CD8-positive, alpha-beta memory T cell (primary cell): ENCODE measurements at places on chromosomes 4 and X.

DNA sequence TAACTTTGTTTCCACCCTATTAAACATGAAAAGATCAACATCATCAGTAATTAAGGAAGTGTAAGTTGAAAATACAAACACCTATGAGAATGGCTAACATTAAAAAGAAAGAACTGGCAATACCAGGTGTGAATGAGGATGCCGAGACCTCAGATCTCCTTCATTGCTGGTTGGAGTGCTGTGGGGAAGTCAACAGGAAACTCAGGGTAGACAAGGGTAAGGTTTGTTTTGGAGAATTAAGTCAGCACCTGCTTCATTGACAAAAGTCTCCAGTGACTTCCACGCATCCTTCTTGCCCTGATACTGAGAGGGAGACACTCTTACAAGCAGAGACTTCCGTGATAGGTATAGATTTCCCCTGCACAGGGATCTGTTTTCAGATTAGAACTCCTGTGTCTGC is 106.1 kb downstream of the IRF2 start:
- H3K4me3 ChIP-seq, result no peak overlapping the region
- H3K27me3 ChIP-seq, result no peaks in the 10 kb centered on the region
- no peaks in the 10 kb centered on the region for H3K4me1 ChIP-seq
- no peaks in the 10 kb centered on the region for H3K36me3 ChIP-seq
- DNase-seq, result no peak
- no peak overlapping the region for H3K27ac ChIP-seq

DNA sequence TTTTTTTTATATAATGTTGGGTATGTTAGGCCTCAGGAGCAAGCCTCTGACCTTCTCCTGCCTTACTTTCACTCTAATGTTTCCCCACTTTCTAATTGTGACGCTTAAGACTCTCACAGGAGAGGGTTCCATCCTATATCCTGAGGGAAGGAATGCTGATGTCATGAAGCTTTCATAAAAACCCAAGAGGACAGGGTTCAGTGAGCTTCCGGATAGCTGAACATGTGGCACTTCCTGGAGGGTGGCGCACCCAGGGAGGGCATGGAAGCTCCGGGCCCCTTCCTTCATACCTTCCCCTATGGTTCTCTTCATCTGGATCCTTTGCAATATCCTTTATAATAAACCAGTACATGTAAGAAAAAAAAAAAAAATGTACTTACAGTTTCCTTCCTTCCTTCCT is 48.0 kb upstream of the TMPRSS11E start:
- DNase-seq, result no peak
- no peaks in the 10 kb centered on the region for H3K4me1 ChIP-seq
- no peaks in the 10 kb centered on the region for H3K27me3 ChIP-seq
- H3K27ac ChIP-seq, result no peak overlapping the region
- no peak overlapping the region for H3K4me3 ChIP-seq

GRCh38 chr4:165439344-165439743 is 60.5 kb downstream of the CPE start:
- H3K4me1 ChIP-seq, result no peaks in the 10 kb centered on the region
- H3K36me3 ChIP-seq, result no peaks in the 10 kb centered on the region

- H3K27me3 ChIP-seq, result no peaks in the 10 kb centered on the region
- no peaks in the 10 kb centered on the region for H3K4me1 ChIP-seq
- H3K4me3 ChIP-seq, result no peak overlapping the region
- no peak overlapping the region for H3K27ac ChIP-seq
- no peak for DNase-seq
- peaks cover 4% of the 10 kb centered on the region for H3K36me3 ChIP-seq
These were observed 28.2 kb downstream of the CHIC2 start for GRCh38 chr4:54036184-54036583.

GRCh38 chr4:1406394-1406980 is at the start of gene NKX1-1:
TSS of gene NKX1-1 (minus strand) at chr4:1406442. CDS start at chr4:1406442, 0 bp downstream.
- H3K36me3 ChIP-seq, result no peaks in the 10 kb centered on the region
- H3K27ac ChIP-seq, result no peak within 1 kb of the TSS
- H3K4me1 ChIP-seq, result no peaks in the 10 kb centered on the region
- no peak within 1 kb of the TSS for H3K4me3 ChIP-seq
- no peak for DNase-seq
- H3K27me3 ChIP-seq, result peaks cover 17% of the 10 kb centered on the region

DNA sequence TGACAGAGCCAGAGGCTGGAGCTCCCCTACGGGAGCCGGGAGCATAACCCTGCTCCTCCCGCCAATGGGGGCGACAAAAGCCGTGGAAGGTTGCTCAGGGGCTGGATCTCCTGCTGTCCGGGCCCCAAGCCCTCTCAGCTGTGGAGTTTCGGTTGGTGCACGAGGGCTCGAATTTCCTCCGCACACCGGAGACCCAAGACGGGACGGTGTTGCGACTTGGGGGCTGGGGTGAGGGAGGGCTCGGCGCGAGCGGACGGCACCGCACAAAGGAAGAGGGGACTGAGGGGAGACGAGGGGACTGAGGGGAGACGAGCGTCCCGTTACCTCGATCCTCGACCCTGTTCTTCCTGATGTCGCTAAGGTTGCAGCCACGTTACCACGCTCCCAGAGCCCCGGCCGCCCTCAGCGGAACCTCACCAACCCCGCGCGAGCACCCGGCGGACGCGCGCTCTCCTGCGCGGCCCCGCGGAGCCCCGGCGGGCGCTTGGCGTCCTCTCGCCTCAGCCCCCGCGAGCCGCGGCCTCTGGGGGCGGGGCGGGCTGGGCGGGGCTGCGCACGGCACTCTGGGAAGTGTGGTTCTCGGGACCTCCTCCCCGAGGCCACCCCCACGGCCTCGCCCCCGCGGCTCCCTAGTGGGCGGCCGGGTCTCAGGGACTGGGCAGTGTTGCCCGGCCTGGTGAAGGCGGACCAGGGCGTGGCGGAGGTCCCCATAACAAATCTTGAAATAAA is at the start of gene KLHL8:
KLHL8 (minus strand) TSS at position 525 of the 729 bp plus-strand sequence. CDS start 25,079 bp downstream, outside the sequence.
- peak within 1 kb of the TSS; percentile 99 for H3K4me3 ChIP-seq
- H3K27ac ChIP-seq, result peak within 1 kb of the TSS; percentile 90
- DNase-seq, result peak; percentile 82
- no peaks in the 10 kb centered on the region for H3K36me3 ChIP-seq
- H3K27me3 ChIP-seq, result no peaks in the 10 kb centered on the region
- peaks cover 13% of the 10 kb centered on the region for H3K4me1 ChIP-seq

- H3K27me3 ChIP-seq, result peaks cover 49% of the 10 kb centered on the region
- no peak for DNase-seq
- H3K36me3 ChIP-seq, result no peaks in the 10 kb centered on the region
- no peak overlapping the region for H3K4me3 ChIP-seq
These were observed 23.3 kb downstream of the HAND2 start for GRCh38 chr4:173506597-173507211.

- no peaks in the 10 kb centered on the region for H3K27me3 ChIP-seq
- H3K4me1 ChIP-seq, result no peaks in the 10 kb centered on the region
- no peaks in the 10 kb centered on the region for H3K36me3 ChIP-seq
- H3K4me3 ChIP-seq, result no peak overlapping the region
- no peak for DNase-seq
- peak overlapping the region; percentile 61 for H3K27ac ChIP-seq
These were observed 242.7 kb upstream of the NWD2 start for GRCh38 chr4:37001688-37002436.

GRCh38 chr4:5895287-5895686 is 2.4 kb upstream of the CRMP1 start:
- no peaks in the 10 kb centered on the region for H3K36me3 ChIP-seq
- no peak overlapping the region for H3K4me3 ChIP-seq
- no peak overlapping the region for H3K27ac ChIP-seq
- no peak for DNase-seq

- no peaks in the 10 kb centered on the region for H3K27me3 ChIP-seq
- no peaks in the 10 kb centered on the region for H3K4me1 ChIP-seq
- no peak for DNase-seq
- no peak within 1 kb of the TSS for H3K4me3 ChIP-seq
These were observed at the start of gene PNMA6E for GRCh38 chrX:153401133-153401764. TSS of gene PNMA6E (minus strand) at chrX:153401350. CDS start at chrX:153398849, 2,501 bp downstream.

DNA sequence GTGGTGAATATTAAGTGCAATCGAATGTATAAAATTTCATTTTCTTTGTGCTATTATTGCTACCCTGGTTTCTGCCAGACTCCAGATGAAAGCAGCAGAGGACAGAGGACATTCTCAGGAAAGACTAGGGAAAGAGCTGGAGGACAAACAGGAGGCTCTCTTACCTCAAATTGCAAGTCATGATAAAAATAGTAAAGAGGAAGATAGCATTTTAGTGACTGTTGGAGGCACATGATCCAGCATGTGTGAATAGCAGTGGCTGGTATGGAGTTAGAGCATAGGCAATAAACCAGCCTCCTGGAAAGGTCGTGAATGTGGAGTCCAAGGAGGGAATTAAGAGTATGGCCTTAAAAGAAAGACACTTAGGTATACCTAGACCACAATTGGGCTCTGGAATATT is 1040.0 kb downstream of the STPG2 start:
- H3K4me1 ChIP-seq, result no peaks in the 10 kb centered on the region
- no peaks in the 10 kb centered on the region for H3K27me3 ChIP-seq
- H3K36me3 ChIP-seq, result no peaks in the 10 kb centered on the region
- H3K4me3 ChIP-seq, result no peak overlapping the region
- no peak for DNase-seq

DNA sequence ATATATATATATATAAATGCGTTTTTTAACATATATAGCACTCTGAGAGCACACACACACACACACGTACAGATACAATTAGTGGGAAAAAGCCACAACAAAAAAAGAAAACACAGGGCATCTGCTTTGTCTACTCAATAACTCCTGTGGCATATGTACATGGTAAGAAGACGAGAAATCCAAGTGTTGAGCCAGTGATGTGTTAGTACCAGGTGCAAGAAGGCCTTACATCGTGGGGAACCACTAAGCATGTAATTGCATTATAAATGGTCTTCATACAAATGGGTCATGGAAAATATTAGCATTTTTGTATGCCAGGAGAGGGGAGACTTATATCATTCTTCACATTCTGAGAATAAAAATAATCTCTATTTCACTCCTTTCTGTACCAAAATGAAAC is 62.7 kb upstream of the FAM47B start:
- no peaks in the 10 kb centered on the region for H3K36me3 ChIP-seq
- no peak overlapping the region for H3K4me3 ChIP-seq
- no peak for DNase-seq
- no peaks in the 10 kb centered on the region for H3K4me1 ChIP-seq

DNA sequence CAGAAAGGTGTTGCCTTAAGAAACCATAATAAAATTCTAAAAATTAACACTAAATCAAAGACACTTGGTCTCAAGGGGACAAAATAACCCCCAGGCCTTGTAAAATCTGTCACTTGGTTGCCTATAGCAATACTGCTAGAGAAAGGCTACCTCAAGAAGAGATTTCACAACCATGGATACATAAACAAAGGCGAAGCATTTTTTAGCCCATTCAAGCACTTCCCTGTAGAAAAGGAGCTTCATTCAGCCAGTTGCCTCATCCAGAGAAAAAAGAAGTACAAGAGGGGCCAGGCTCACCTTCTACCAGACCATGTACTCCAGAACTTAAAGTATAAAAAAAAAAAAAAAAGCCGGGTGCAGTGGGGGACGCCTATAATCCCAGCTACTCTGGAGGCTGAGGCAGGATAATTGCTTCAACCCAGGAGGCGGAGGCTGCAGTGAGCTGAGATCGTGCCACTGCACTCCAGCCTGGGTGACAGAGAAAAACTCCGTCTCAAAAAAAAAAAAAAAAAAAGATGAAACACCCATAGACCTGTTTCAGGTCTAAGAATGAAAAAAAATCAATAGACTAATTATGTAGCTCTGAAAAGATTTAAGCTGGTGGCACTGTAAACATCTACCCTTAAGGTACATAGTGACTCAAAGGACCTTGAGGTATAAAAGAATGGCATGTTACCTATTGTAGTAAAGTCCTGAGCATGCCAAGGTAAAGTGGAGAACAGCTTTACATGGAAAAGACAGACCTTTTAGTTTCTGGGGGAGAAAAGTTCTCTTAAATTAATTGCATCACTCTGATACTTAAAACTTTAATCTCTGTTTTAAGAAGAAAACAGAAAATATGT is 18.0 kb downstream of the RUFY3 start:
- no peak overlapping the region for H3K27ac ChIP-seq
- no peaks in the 10 kb centered on the region for H3K27me3 ChIP-seq
- DNase-seq, result no peak
- no peak overlapping the region for H3K4me3 ChIP-seq
- H3K36me3 ChIP-seq, result no peaks in the 10 kb centered on the region
- peaks cover 34% of the 10 kb centered on the region for H3K4me1 ChIP-seq

DNA sequence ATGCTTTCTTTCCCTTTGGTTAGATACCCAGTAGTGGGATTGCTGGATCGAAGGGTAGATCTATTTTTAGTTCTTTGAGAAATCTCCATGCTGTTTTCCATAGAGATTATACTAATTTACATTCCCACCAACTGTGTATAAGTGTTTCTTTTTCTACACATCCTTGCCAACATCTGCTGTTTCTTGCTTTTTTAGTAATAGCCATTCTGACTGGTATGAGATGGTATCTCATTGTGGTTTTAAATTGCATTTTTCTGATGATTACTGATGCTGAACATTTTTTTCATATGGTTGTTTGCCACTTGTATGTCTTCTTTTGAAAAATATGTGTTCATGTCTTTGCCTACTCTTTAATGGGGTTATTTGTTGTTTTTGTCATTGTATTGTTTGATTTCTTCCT is 6.6 kb upstream of the AGA start:
- H3K27ac ChIP-seq, result no peak overlapping the region
- no peaks in the 10 kb centered on the region for H3K4me1 ChIP-seq
- no peak overlapping the region for H3K4me3 ChIP-seq
- no peaks in the 10 kb centered on the region for H3K27me3 ChIP-seq
- DNase-seq, result no peak

GRCh38 chr4:139915037-139915436 is 238.9 kb downstream of the MAML3 start:
- no peaks in the 10 kb centered on the region for H3K27me3 ChIP-seq
- DNase-seq, result no peak
- no peaks in the 10 kb centered on the region for H3K36me3 ChIP-seq
- H3K4me3 ChIP-seq, result no peak overlapping the region
- H3K4me1 ChIP-seq, result no peaks in the 10 kb centered on the region

GRCh38 chrX:47497271-47497888 is 14.4 kb upstream of the ZNF41 start:
- no peaks in the 10 kb centered on the region for H3K27me3 ChIP-seq
- no peaks in the 10 kb centered on the region for H3K4me1 ChIP-seq
- no peak overlapping the region for H3K27ac ChIP-seq
- no peak overlapping the region for H3K4me3 ChIP-seq

DNA sequence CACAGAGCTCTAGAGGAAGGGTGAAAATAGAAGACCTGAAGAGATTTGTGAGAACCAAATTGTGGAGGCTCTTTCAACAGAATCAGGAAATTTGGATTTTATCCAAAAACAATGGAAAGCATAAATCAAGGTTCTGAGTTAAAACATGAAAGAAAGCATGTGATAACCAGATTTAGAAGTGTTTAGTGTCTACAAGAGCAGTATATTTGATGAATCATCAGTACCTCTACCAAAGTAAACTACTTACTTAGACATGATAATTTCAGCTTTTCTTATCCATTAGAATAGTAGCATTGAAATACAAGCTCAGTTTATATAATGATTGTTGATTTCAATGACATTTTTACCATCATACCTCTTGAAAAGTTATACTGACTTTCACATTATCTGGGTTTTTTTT is 25.9 kb upstream of the INTU start:
- no peaks in the 10 kb centered on the region for H3K4me1 ChIP-seq
- no peak for DNase-seq
- H3K27me3 ChIP-seq, result no peaks in the 10 kb centered on the region
- no peak overlapping the region for H3K27ac ChIP-seq
- no peak overlapping the region for H3K4me3 ChIP-seq
- no peaks in the 10 kb centered on the region for H3K36me3 ChIP-seq

GRCh38 chrX:151962034-151962433 is 12.4 kb downstream of the GABRE start:
- no peak for DNase-seq
- H3K27ac ChIP-seq, result no peak overlapping the region
- H3K4me3 ChIP-seq, result no peak overlapping the region
- no peaks in the 10 kb centered on the region for H3K27me3 ChIP-seq
- no peaks in the 10 kb centered on the region for H3K36me3 ChIP-seq

- no peak for DNase-seq
- H3K4me1 ChIP-seq, result no peaks in the 10 kb centered on the region
- H3K27ac ChIP-seq, result no peak overlapping the region
- no peak overlapping the region for H3K4me3 ChIP-seq
- no peaks in the 10 kb centered on the region for H3K27me3 ChIP-seq
These were observed 331.0 kb upstream of the EMCN start for GRCh38 chr4:100848841-100849240.
